ENCODE measurements at places on chromosomes 5 and 9.

DNA sequence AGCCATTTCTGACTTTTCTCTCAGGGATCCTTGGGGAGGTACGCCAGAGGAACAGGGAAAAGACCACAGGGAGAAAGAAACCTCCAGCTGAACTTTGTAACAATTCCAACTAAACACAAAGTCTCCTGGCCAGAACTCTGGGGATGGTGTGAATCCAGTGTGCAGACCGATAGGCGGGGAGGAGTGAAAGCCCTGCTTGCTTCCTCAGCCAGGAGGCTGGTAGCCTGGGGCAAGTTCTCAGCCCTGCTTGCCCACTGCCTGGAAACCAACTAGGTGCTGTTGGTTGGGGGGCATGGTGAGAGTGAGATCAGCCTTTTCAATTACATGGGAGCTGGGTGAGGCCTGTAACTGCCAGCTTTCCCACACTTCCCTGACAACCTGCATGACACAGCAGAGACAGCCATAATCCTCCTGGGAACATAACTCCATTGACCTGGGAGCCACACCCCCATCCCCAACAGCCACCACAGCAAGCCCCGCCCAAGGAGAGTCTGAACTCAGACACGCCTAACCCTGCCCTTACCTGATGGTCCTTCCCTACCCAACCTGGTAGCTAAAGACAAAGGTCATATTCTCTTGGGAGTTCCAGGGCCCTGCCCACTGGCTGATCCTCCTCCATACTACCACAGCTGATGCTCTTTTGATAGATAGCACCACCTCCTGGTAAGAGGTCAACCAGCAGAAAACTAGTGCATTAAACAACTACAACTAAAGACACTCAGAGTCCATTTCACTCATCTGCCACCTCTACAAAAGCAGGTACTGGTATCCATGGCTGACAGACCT is 100.1 kb upstream of the TNFAIP8 start:
- no peak for DNase-seq

DNA sequence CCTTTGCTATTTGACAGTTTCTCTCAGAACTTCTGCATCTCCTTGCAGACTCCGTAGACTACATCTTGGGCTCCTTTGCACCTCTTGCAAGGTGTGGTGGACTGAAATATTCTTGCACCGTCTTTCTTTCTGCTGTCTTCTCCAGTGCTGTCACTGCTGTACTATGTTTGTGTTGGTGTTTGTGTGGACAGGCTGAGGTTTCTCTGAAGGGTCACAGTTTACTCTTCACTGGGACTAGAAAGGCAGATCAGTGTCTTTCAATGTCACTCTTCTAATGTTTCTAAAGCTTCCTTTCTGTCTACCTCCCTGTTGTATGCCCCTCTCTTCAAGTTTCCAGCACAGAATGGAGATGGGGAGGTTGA is 410.0 kb upstream of the CD180 start:
- DNase-seq, result no peak

DNA sequence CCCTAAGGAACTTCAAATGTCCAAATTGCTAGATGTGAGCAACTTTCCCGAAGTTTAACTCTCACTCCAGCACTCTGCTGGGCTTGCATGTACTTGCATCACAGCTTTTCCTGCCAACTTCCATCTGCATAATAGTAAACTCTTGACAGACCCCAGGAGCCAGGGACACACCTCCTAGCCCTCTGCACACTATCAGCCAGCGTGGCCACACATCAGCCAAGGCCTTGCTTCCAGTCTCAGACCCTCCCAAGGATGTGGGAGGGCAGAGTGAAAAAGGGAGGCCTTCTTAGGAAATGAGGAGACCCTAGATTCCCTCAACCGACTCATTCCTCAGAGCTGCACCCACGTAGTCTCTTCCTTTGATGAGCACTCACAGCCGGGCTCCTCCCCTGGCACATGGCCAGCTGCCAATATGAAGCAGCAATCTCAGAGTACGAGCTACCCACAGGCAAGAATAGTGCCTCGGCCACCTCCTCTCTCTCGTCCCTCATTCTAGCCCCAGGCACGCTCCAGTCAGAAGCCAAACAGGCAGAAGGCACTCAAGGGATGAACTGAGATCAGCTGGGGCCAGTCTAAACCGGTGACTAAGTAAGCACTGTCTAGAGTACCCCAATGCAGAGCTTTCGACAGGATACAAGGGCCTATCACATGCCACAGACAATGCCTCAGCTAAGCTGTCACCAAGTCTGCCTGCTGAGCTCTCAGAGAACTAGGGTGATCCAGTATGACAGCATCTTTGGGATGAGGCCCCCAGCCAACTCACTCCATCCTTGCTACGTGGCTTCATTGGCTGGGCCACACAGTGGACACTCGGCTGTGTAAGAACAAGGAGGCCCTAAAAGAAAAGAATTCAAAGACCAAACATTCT is 2.3 kb downstream of the P4HA2 start:
- DNase-seq, result no peak

- no peak for DNase-seq
These were observed 127.2 kb upstream of the PITX1 start for GRCh38 chr5:135161221-135161620.

DNA sequence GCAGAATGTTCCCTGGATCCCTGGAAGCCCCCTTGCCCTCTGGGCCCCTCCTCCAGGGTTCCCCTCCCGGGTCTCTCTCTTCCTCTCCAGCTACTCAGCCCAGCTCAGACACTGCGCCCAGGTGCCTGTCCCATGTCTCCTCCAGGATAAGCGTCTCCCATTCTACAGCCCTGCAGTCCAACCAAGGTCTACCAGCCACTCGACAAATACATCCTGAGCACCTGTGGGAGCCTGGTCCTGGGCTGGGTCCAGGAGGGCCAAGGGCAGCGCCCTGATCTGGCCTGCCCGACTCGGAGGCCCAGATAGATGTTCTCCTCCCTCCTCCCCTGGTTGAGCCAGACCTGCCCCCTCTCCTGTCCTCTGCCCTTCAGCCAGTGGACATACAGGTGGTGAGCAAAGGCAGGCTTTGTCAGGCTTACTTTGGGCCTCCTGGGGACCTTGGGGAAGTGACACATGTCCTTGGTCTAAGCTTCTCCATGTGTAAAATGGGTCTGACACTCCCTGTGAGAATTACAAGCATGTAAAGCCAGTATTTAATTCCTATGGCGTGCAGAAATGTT is 1.4 kb downstream of the FLT4 start:
- DNase-seq, result no peak

- DNase-seq, result no peak
These were observed 17.0 kb upstream of the ARHGAP26 start for GRCh38 chr5:142753116-142753631.

GRCh38 chr9:137521405-137521985 is 28.7 kb downstream of the PNPLA7 start:
- DNase-seq, result no peak

DNA sequence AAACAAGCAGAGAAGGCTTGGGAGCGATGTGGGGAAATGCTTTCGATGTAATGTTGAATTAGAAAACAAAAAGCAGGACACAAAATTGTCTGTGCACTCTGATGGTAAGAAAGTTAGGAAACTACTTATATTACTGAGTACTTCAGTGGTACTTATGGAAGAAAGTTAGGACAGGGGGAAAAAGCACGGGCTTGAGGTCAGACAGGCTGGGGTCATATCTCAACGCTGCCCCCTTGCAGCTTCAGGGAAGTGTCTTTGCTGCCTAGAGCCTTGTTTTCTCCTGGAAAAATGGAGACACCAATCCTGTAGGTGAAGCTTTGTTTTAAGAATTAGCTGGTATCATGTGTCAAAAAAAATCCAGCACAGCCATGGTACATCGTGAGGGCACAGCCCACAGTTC is 23.0 kb downstream of the NEURL1B start:
- DNase-seq, result no peak

DNA sequence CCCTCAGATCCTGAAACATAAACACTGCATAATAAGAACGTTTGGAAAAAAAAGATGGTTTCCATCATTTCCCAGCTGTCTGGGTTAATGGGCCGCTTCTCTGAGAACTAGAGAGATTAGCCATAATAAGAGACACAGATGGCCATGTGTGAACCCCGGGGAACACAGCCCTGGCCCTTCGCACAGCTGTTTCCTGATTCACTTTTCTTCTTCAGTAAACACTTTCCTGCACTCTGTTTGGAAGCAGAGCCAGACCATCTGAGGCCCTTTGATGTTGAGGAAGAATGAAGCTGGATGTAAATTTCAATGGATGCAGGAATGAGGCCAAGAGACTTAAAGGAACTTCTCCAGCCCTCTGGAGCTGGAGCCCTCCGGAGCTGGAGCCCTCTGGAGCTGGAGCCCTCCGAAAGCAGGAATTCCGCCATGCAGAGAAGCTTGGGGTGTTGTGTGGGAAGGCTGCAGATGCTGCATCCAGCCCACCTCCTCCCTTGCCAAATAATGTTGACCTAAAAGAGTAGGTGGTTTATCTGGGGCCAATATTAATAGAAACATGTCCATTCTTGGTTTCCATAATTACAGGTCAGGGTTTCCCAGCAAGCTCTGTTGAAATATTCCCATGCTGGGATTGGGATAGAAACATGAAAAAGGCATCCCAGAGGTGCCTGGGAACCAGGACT is 218.9 kb downstream of the NXNL2 start:
- DNase-seq, result no peak

DNA sequence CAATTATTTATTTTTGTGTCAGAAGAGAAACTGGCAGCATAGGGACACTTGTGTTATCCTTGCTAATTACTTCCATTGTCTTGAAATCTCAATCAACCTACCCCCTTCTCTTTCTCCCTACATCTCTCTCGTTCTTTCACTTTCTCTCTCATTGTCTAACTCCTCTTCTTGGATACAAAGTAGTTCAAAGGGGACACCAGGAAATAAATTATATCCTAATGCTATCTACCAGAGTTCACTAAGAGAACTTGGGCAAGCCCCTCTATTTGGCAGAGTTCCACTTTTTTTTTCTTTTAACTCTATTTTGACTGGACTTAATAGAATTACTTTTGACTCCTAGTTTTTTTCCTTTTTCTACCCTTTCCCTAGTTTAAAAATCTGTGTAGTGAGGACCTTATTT is 102.2 kb downstream of the MEF2C start:
- no peak for DNase-seq

- no peak for DNase-seq
These were observed 30.5 kb upstream of the EEIG1 start for GRCh38 chr9:128011071-128011817.

GRCh38 chr9:90249094-90249493 is 393.5 kb downstream of the DIRAS2 start:
- no peak for DNase-seq

- no peak for DNase-seq
These were observed 89.7 kb downstream of the ZNF366 start for GRCh38 chr5:72417333-72418062.

All from activated CD8-positive, alpha-beta memory T cell treated with anti-CD3 and anti-CD28 coated beads for 1 hour (primary cell).